Ascending aorta (tissue), 2 donors: ENCODE measurements at places on chromosomes 5 and 9.

DNA sequence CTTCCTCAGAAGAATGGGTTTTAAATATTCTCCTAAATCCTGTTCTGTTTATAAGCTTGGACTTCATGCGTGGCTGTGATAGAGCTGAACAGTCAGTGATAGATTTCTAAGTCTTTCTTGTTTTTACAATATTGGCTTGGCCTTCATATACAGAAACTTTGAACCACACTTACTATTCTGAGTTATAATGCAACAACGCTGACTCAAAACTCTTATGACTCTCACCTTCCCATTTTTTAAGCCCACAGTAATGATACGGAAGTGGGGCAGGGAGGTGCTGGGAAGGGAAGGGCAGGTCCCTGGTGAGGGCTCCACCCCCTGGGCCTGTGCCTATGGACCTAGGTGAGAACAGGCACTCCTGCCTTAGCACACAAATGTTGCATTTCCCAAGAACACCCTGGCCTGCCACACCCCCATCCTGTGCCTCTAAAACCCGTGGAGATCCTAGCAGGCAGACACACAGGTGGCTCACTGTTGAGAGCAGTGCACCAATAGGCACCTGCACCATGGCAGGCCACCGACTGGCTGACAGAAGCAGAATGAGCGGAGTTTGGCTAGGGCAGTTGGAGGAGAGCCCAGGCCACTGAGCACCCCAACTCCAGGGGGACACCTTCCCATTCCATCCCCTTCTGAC, 376.7 kb downstream of the GABRG2 start:
- H3K27me3 ChIP-seq, result no peaks in the 10 kb centered on the region
- no peak overlapping the region for H3K27ac ChIP-seq
- H3K4me1 ChIP-seq, result no peaks in the 10 kb centered on the region
- DNase-seq, result no peak
- H3K4me3 ChIP-seq, result no peak overlapping the region
- H3K36me3 ChIP-seq, result no peaks in the 10 kb centered on the region

GRCh38 chr9:107730666-107731065, 241.1 kb upstream of the KLF4 start:
- H3K27ac ChIP-seq, result no peak overlapping the region
- H3K4me1 ChIP-seq, result peaks cover 23% of the 10 kb centered on the region
- H3K36me3 ChIP-seq, result no peaks in the 10 kb centered on the region
- no peak overlapping the region for H3K4me3 ChIP-seq
- H3K27me3 ChIP-seq, result no peaks in the 10 kb centered on the region

GRCh38 chr5:165242646-165243045, 1737.2 kb downstream of the MAT2B start:
- H3K4me1 ChIP-seq, result no peaks in the 10 kb centered on the region
- H3K27me3 ChIP-seq, result no peaks in the 10 kb centered on the region
- H3K27ac ChIP-seq, result no peak overlapping the region

GRCh38 chr5:142433526-142434321, 108.9 kb upstream of the SPRY4 start:
- no peaks in the 10 kb centered on the region for H3K36me3 ChIP-seq
- DNase-seq, result no peak
- no peaks in the 10 kb centered on the region for H3K4me1 ChIP-seq
- no peak overlapping the region for H3K4me3 ChIP-seq

DNA sequence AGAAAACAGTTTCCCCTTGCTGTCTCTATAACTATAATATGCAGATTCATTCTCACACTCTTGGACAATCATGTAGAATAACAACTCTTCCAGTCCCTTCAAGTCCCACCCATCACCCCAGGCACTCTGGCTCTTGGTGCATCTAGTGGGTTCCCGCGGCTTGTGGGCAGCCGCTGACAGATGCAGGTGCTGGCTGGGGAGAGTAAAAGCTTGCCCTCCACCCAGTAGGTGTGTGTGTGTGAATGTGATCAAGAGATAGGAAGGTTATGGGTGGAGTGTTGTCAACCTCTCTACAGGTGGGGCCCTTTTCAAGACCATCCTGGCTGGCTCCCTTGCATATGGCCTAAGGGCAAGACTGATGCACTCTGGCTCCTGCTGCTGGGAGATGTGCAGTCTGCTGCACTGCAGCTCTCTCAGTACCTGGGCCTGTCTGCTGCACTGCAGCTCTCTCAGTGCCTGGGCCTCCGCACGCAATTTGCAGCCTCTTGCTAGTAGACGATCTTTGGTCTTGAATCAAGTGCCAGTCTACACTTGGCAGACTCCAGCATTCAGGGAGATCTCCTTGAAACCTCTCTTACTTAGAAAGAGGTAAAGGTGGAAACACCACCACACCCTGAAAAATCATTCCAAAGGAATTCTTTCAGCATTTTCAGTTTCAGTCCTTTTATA, 189.7 kb upstream of the GDNF start:
- no peaks in the 10 kb centered on the region for H3K4me1 ChIP-seq
- no peaks in the 10 kb centered on the region for H3K27me3 ChIP-seq
- no peaks in the 10 kb centered on the region for H3K36me3 ChIP-seq
- no peak for DNase-seq
- H3K27ac ChIP-seq, result no peak overlapping the region
